NCI-H1930 (cell line): ENCODE measurements at places on chromosomes 1 and 21.

GRCh38 chr1:223652436-223652941, 13.0 kb downstream of the CAPN8 start:
- DNase-seq, result no peak

GRCh38 chr21:33892853-33893252, 22.8 kb downstream of the ATP5PO start:
- DNase-seq, result no peak

DNA sequence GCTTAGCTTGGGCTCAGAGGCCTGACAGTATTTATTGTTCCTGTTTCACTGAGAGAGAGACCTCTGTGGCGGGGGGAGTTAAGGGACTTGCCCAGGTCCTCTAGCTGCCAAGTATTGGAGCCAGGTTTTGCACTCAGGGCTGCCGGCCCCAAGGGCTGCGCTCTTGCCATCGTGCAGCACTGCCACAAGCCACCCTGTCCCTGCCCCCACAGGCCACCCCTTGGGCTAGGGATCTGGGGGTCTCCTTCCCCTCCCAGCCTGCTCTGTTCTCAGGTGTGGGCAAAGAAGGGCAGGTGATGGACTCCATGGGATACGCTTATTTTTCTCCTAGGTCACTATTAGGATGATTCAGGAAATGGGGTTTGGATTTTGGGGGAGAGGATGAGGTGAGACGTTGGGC, 8.7 kb downstream of the KIAA1614 start:
- DNase-seq, result no peak

DNA sequence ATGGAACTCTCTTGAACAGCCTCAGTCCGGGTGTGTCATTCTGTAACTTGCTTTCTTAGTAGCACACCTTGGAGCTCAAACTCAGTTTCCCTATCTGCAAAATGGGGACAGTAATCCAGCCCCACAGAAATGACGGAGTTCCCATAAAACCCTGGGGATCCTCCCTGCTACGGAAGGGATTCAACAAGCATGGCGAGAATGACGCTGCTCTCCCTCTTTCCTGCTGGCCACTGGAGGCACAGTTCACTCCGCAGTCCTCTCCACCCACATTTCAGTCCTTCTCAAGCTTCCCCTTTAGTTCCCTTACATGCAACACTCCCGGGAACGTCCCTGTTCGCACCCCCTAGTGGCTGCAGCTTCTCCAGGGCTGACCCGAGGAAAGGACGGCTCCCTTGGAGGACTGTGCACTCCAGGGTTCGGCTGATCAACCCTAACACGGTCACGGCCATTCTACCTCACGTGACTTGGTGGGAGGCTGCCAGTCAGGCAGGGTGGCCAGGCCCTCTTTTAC, 20.6 kb downstream of the RUNX3 start:
- no peak for DNase-seq

DNA sequence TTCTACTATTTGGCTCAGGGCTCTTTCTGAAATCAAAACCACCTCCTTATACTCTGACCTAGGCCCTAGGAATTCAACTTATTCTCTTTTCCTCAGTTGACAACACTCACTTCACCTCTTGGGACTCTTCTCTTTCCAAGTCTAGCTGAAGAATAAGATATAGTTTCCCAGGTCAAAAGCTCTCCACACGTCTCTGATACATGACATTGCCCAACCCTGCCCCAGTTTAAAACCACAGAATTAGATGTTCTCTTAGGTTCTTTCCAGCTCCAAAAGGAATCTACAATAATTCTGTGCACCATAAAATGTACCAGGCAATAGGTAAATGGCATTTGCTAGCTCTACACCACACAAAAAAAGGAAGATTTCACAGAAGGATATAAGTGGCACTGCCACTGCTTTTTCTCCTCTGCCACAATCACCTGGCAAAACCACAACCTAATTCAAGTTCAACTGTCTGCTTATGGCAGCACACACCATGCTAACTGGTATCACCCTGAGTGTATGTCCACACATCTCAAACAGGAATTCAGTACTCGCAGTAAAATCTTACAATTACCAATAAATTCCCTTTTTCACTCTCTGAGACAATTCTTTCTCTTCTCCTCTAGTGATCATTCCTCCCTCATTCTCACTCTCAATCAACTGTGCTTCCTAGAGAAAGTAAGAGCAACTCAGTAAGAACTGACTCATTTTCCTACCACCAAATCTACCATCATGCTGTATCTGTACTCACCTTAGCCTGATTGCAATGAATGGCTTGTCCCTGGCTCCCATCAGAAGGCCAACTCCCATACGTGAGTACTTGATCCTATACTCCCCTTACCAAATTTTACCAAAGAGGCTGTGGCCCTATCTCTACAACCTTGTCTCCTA, 27.3 kb downstream of the ZBTB8OS start:
- no peak for DNase-seq

GRCh38 chr1:222224156-222224555, 323.7 kb downstream of the HHIPL2 start:
- DNase-seq, result no peak

GRCh38 chr1:162367772-162368171, 8.9 kb downstream of the SPATA46 start:
- no peak for DNase-seq

DNA sequence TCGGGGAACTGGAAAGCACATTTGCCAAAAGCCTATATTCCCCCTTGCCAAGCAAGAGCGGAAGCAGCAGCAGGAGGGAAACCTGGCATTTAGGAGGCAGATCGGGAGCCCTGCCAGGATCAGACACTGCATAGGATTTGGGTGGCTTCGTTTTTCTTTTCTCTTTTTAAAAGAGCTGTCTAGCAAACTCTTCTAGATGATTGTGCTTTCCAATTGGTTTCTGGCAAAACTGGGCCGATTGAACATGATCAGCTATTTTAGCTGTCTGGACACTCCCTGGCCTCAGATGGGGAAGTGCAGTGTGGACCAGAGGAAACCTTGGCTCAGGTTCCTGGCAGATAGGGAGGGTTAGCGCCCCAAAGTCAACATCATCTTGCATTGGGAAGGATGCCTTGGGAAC, 414.0 kb upstream of the KAZN start:
- no peak for DNase-seq

DNA sequence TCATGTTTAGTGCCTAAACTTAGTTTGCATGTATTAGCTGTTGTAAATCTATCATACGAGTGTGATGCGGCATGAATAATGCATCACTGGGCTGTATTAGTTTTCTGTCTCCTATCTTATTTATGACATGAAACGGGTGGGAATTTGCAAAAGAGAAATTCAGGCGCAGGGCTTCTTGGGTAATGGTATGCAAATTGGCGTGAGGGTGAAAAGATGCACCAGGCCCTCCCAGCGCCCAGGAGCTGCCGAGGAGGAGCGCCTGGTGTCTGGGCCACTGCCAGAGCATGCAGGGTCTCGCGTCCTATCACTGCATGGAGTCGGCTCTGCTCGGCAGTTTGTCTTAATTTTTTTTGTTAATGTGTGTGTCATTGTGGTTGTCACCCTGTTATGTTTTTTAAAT, 82.9 kb upstream of the ACTL8 start:
- no peak for DNase-seq

GRCh38 chr1:100616121-100616621, 78.2 kb downstream of the GPR88 start:
- DNase-seq, result no peak

GRCh38 chr1:28507646-28508434, 2.0 kb downstream of the RCC1 start:
- no peak for DNase-seq
